ENCODE measurements at places on chromosomes 5 and 9.
A peak's percentile ranks its signal among the peaks of the same experiment; 100 is the strongest.

GRCh38 chr5:115068239-115069086 lies 101.2 kb downstream of the TRIM36 start:
- no peak for DNase-seq

- DNase-seq, result no peak
Measured at GRCh38 chr5:66440202-66440680, 156.0 kb upstream of the MAST4 start.

DNA sequence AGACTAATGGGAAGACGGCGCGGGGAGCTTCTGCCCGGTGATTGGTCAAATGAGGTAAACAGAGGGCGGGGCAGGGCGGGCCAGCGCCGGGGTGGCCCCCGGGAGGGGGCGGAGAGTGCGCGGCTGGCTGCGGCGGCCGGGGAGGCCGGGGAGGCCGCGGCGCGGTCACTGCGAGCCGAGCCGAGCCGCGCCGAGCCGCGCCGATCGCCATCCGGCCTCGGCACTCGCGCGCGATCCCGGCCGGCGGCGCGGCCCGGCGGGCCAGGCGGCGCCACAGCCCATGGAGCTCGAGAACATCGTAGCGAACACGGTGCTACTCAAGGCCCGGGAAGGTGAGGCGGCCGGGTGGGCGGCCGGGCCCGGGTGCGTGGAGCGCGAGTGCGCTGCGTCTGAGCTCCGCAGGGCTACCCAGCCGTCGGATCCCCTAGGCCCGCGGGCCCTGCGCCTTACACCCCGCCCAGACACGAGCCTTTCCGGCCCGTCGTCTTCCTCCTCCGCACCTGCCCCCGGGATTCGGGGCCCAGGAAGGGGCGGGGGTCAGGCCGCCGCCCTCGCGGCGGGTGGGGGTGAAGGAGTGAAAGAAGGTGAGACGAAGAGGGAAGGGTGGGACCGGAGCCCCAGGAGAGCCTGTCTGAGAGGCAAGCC lies at the start of gene GRK6:
Gene GRK6, plus strand, starts transcription at position 111 of the 645 bp plus-strand sequence. Its CDS starts 170 bp downstream, at position 281.
- DNase-seq, result peak; percentile 70

DNA sequence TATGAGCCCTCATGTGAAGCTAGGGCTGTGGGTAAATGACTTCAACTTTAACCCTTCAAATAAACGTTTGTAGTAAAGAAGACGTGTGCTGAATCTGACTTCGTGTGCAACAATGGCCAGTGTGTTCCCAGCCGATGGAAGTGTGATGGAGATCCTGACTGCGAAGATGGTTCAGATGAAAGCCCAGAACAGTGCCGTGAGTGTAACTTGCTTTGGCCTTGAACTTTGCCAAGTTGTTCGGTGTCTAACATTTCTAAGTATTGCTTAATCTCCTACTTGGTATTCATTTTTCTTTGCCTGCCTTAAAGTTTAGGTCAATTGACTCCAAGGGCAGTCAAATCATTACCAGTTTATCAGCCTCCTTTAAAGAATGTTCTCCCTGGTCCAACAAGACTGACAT lies 18.2 kb downstream of the VLDLR start:
- no peak for DNase-seq

GRCh38 chr5:139100825-139101224 lies 97.3 kb downstream of the SIL1 start:
- DNase-seq, result no peak

GRCh38 chr9:72952914-72953313 lies at the start of gene ALDH1A1:
ALDH1A1 (minus strand) TSS chr9:72953053; CDS start chr9:72953000, 53 bp downstream.
- DNase-seq, result no peak

- DNase-seq, result peak; percentile 53
Measured at GRCh38 chr5:154850255-154851062, at the start of gene FAXDC2. FAXDC2 (minus strand) TSS chr5:154850603; CDS start chr5:154838178, 12,425 bp downstream.

DNA sequence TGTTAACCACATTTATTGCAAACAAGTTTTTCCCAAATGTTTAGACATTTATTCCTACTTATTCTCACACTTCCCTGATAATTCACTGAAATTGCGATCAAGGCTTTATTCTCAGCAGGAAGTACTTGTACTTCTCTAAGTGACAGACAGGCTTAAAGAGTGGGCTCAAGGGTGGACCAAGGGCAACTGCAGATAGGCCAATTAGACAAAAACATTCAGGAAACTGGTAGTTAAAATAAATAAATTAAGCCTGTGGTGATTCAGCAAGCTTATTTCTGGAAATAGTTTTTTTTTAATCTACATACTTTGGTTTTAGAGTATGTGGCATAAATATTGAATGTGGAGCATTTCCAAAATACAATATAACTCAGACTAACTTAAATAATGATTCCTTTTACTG lies 136.1 kb downstream of the UGCG start:
- no peak for DNase-seq

DNA sequence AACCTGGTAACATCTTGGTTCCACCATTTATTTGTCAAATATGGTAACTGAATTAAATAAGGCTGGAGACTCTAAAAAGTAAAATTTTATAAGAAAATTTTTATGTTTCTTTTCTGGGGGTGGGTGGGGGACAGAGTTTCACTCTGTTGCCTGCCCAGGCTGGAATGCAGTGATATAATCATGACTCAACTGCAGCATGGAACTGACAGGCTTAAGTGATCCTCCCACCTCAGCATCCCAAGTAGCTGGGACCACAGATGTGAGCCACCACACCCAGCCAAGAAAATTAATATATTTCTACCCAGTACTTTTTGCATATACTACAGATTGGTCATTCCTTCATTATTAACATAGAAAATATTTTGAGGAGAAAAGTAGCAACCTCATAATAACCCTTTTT lies 216.9 kb downstream of the DEPDC1B start:
- no peak for DNase-seq

Data from SK-N-SH (cell line).